ENCODE measurements at places on chromosomes 13 and 19.

DNA sequence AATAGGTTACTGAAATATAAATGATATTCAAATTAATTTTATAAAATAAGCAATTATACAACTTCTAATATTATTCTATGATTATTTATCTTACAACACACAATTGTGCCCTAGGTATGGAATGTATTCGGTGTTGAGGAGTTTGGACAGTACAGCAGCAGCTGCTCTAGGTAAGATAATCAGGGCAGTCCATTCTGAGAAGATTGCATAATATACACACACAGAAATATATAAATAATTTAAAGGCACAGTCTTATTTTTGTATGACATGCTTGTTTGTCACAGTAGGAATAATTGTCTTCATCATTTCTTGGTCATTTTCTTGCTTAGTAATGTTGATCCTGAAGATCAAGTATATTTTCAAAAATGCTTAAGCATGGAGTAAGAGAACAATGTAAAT, 849.4 kb upstream of the MIR17HG start:
- DNase-seq, result no peak

DNA sequence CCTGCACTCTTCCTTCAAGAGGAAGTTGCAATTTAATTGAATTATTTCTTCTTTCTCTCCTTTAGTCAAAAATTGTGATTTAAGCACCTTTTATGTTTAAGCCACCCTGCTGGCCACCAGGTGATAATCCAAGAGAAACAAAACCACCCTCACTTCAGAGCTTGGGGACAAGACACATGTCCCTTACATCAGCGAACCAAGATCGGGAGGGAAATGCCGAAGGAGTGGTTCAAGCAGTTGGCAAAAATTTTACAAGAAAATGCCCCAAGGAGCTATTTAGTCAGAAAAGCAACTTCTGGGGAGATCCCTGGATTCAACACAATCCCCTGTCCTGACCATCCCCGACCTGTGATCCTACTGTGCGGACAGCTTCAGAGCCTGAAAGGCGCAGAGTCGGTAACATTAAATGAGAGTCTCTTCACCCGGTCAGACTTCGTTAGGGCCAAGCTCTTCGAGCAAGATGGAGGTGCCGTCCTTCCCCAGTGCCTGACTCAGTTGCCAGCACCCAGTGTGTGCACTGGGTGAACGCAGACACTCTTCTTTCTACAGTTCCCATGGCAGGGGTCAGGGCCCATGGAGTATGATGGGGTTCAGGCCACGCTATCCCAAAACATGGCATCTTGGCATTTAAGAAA, 78.6 kb upstream of the TM9SF2 start:
- no peak for DNase-seq

DNA sequence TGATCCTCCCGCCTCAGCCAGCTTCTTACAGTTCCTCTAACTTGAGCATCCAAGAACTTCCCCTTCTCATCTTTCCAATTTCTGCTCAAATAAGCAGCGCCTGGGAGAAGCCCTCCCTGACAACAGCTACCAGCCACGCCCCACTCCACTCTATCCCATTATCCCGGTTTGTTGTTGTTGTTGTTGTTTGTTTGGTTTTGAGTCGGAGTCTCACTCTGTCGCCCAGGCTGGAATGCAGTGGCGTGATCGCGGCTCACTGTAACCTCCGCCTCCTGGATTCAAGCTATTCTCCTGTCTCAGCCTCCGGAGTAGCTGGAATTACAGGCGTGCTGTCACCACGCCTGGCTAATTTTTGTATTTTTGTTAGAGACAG, 822 bp upstream of the PTPRS start:
- DNase-seq, result no peak

DNA sequence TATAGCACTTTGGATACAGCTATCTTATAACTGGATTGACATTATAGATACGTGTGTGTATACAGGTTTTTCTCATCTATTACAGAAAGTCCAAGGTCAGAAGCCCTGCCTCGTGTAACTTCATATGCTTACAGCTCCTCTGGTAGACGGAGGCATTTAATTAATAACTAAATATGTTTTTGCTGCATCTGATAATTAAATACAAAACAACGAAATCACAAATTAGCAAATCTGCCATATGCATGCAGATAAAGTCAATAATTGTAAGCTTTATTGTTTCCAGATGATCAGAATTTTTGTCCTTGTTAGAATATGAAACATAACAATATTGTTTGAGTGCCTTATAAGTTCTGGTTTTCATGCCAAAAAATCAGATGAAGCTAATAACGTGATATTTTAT, 717.7 kb downstream of the LIG4 start:
- no peak for DNase-seq

- no peak for DNase-seq
Observed at GRCh38 chr13:32530841-32531253, 7.7 kb downstream of the N4BP2L2 start.

DNA sequence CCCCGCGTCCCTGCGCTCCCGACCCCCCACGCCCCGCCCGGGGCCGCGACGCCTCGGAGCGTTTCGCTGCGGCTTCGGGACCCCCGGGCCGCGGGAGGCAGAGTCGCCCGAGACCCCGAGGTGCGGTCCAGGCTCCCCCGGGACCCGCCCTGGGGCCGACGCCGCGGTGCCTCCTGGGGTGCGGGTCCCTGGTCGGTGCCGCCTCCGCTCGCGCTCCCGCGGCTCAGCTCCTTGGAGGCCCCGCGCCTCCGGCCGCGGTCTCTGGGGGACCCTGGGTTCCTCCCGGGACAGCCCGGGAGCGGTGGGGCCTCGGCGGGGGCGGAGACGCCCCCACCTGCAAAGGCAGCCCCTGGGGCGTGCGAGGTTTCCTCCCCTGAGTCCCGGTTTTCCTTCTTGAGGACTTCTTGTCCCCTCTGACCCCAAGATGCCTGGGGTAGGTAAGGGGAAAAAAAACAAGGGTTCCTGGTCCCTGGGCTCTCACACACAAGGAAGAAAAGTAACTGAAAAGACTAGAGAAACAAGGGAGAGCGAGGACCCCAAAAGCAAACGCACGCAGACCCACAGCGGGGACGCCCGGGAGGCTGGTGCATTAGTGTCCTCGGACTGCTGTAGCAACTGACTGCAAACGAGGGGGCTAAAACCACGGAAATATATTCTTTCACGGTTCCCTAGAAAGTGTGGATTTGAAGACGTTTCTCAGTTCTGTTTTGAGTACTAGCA, 740 bp downstream of the ZNF555 start:
- no peak for DNase-seq
